ENCODE measurements at places on chromosomes 2 and 18. TPM values are rescaled to one million over a fixed set of nuclear protein-coding genes. Genes with fewer than 3 reads are reported as not detected.

DNA sequence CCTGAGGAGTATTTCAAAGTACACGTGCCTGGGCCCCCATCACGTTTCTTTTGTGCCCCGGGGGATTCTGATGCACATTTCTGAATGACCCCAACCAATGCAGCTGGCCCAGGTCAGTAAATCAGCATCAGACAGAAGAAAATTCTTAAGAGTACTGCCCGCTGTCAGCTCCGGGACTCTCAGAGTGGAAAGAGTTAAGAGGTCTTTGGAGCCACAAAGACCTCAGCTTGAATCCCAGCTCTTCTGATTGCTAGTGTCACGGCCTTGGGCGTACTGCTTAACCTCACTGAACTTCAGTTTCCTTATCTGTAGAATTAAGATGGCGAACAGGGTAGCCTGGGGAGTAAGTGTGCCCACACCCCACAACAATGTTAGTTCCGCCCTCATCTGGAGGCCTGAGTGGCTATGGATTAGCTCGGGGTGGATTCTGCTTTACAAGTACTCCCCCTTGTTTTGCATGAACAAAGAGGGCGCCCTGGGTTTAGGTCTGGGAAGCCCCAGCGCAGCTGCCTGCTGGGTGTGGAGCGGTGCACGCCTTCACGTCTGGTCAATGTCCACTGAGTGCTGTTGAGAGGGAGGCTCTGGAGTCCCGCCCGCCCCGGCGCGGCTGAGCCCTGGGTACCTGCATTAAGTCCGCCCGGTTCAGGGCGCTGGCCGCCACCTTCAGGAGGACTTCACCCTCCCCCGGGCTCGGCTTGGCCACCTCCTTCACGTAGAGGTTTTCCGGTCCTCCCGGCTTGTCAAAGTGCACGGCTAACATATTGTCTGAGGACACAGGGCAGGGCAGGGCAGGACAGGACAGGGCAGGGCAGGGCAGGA is 858 bp downstream of the TP53I3 start:
- DNase-seq, result peak; percentile 94

KLF7 gene
- total RNA-seq, result 7.1 TPM

PROKR1 gene
- total RNA-seq, result 0.16 TPM

GRCh38 chr2:174830561-174830960 is 66.3 kb upstream of the CHRNA1 start:
- no peak for DNase-seq

TMEM182 gene
- 3.8 TPM for total RNA-seq

DNA sequence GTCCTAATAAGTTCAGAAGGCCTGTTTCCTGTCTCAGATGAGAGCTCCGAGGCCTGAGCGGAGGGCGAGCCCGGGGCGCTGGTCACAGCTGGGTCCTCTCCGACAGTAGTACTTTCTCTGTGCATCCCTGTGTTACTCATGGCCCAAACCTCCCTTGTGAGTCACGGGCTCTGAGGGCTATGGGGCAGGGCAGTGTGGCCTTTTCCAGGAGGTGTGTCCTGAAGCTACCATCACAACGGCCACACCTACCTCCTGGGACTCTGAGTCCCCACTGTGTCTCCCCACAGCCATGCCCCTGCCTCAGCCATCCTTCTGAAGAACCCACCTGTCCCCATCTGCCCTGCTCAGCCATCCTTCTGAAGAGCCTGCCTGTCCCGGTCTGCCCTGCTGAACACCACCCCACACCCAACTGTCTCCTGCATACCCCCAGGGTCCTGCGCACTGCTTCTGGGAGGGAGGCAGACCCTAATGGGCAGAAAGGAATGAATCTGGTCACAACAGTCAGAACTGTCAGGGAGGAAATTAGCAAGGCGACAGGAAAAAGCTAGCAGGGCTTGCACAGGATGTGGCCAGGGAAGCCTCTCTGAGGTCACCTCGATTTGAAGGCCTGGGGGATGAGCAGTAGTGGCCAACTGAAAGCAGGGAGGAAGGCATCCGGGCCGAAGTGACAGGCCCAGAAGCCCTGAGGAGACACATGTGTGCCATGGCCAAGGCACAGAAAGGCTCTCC is 145.4 kb upstream of the RIOK3 start:
- no peak for DNase-seq

DNA sequence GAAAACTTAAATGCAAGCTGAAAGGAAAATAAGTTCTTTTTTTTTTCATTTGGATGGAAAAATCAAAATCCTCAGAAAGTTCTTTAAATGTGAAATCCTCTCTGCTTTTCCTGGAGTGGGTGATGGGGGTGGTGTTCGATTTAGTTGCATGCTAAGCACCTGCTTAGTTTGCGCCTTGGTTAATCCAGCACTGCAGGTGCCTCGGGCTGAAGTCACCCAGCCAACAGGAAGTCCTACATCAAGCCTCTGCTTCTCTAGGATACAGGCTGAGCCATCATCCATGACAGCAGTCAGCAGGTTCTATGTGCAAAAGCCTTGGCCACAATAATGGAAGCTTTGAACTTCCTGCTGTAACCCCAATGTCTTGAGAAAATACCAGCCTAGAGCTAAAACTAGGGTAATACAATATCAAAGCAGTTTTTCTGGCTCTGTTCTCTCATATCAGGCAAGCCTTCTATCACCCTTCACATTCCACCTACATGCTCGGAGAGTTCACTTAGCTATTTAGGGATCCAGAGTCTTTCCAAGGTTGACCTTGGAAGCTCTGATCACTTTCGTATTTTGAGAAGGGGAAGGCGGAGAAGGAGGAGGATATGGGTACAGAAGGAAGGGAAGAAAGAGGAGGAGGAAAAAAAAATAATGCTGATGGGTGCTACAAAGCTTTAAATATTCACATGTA is 116.1 kb upstream of the LRRTM1 start:
- DNase-seq, result no peak

DNA sequence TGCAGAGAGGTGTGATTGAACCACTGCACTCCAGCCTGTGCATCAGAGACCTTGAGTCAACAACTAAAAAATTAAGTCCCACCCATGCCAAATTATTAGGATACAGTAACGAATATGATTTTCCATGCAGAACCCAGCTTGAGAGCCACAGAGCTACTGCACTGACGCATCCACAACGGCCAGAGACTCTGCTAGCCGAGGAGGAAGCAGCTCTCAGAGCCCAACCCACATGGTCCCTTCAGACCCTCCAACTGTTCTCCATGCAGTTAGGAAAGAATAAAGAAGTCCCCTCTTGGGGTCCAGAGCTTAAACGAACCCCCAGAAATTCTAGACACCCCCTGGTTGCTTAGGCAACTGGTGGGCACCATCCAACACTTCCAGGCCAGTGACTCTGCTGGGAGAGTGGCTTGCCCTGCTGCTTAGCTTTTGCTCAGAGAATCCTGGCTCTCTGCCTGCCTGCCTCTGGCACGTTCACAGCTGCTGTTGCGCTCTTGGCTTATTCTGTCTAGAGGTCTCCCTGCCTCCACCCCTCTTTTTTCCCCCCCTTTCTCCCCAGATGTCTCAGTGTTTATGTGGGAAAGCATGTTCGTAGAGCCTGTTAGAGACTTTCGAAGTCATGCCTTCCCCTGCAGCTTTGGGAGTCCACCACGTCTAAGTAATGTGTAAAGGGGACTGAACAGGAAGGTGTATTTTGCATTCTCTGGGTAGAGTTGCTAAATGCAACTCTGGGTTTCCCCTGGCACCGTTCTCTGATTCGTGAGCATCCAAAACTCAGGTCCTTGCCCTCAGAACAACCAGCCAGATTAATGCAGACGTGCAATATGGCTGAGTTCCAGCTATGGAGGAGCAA is 26.0 kb upstream of the SP3 start:
- DNase-seq, result peak; percentile 70

SLC4A5 gene
- total RNA-seq, result 0.37 TPM

UGT1A8 gene
- total RNA-seq, result 13.9 TPM

DNA sequence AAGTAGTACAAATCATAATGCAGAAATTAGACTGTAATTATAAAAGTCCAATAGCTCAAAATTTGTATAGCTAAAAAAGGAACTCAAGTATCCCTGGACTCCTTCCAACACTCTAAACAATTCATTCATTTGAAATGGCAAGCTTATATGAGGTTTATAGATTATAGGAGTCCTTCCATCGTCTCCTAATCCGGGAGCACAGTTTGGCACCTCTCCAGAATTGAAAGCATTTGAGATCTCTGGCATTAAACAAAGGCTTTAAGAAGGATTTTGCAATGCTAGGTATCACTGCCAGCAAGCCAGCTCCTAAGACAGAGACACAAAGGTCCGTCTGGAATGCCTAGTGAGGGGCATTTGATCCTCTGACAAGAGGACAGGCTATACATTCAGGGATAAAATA is 90.9 kb downstream of the ACVR1 start:
- DNase-seq, result peak; percentile 17

DNA sequence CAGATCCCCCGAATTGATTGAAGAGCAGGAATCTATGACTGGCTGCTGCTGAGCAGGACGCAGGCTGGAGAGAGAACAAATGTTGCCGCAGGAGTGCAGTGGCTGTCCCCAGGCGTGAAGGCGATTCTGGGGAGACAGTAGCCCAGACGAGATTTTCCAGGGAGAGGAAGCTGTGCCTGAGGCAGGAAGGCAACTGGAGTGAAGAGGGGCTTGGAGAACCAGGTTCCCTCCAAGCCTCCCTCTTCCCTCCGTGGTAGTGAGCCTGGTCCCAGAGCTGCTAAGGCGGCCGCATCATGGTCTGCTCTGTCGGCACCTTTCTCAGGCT is 1.3 kb upstream of the NPPC start:
- DNase-seq, result no peak

NEB gene
- 0.60 TPM for total RNA-seq

DNA sequence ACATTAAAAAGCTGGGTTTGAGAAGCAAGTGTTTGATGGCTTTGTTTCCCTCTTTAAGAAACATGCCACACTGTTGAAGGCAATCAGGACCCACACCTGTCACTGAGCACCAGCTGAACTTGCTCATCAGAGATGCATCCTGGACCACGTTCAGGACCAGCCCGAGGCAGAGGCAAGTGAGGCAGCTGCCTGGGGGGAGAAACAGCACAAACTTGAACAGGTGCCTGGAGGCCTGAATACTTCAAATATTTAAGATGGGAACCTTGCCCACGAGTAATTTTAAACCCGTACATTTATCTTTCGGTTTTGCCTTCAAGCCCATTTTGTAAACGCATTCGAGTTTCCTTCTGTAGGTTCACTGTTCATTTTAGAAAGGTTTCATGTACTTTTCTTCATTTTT is 421.3 kb downstream of the NYAP2 start:
- no peak for DNase-seq

- no peak for DNase-seq
Observed at GRCh38 chr2:237464757-237465391, 22.2 kb upstream of the MLPH start.

DNA sequence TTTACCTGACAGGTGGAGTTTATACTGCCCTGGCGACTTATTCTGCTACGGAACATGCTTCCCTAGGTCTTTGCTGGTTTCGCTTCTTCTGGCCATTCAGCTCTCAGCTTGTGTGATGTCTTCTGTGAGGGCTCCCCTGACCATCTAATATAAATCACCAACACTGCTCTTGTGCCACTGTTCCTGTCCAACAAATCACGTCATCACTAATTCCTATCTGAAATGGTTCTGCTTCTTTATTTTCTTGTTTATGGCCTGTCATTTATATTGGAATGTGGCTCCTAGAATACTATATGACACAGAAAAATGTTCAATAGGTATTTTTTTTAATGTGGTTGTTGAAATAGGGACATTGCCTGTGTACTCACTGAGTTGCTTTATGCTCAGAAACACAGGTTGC is 171.5 kb downstream of the CD8B2 start:
- no peak for DNase-seq

DNA sequence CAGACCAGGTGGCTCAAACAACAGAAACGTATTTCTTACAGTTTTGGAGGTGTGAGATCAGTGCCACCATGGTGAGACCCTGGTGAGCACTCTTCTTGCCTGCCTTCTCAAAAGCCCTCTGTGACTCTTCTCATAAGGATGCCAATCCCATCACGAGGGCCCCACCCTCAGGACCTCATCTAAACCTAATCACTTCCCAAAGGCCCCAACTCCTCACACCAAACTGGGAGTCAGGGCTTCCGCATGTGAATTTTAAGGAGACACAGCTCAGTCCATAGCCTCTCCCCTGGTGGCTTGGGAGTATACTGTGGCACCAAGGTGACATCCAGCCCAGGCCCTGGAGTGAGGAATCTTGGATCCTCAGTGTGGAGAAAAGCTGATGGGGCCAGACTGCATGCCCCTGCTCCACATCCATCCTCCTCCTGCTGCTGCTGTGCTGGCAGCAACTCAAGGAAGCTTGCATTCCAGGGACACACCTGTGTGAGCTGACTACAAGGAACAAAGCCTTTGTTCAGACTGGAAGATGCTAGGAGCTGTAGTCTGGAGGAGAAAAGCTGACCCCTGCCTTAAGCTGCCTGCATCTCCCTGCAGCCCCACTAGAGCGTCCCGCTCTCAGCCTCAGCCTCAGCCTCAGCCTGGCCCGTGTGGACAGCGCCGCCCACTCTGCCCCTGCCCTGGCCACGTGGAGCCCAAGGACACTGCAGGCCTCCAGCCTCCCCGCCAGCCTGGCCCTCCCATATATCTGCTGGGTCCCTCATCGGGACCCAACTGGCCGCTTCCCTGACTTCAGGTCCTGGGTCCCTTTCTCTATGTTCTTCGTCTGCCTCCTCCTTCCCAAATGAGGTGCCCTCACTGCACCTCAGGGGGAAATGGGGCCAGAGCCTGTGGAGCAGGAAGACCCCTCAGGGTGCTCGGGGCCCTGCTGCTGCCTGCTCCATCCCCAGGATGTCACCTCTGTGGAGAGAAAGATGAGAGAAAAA is 87.8 kb upstream of the RAB6C start:
- DNase-seq, result no peak

PDK1 gene
- total RNA-seq, result 4.8 TPM

DNA sequence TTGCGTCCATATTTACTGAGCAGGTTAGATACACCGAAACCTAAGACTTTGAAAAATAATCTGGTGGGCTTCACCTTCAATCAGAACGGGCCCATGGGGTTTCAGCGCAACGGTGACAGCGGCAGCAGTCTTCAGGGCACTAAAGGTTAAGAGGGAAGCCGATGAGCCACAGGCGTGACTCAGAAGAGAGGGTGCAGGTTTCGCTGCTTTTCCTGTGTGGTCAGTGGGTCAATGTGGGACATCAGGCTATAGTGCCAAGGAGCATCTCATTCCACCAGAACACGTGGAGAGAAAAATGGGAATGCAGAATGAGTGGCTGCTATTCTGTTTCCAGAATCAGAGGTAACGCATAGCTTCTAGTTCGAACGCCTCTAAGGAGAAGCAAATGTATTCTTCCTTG is 8.9 kb downstream of the PTGR3 start:
- no peak for DNase-seq

GRCh38 chr2:230790981-230791380 is 73.8 kb upstream of the ITM2C start:
- no peak for DNase-seq

Data from transverse colon (tissue), 4 donors.